ENCODE measurements at places on chromosomes 2 and 18.

DNA sequence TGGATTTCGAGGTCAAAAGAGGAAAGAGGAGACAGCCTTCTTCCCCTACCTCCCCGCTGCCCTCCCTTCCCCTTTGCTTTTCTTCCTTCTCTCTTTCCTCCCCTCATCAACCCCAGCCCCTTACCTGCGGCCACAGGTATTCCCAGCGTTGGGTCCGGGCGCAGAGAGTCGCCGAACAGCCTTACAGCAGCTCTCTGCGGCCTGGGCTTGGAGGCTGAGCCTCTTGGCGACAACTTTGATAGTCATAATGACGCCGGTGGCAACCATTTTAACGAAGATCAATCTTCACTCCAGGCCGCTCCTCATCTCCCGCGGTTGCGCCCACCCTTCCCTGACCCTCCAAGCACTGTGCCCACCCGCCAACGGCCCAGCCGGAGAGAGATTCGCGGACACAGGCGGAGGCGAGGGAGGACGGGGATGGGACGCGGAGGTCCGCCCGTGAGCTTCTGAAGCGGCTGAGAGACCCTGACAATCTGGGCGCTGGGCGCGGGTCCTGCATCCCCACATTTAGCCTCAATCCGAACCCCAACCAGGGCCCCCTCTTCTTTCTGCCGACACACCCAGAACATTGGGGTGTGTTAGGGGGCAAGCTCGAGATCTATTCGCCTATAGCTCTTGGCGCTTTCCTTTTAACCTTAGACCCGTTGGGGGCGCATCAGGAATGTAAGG lies 1.5 kb upstream of the EVX2 start:
- no peak for DNase-seq

DNA sequence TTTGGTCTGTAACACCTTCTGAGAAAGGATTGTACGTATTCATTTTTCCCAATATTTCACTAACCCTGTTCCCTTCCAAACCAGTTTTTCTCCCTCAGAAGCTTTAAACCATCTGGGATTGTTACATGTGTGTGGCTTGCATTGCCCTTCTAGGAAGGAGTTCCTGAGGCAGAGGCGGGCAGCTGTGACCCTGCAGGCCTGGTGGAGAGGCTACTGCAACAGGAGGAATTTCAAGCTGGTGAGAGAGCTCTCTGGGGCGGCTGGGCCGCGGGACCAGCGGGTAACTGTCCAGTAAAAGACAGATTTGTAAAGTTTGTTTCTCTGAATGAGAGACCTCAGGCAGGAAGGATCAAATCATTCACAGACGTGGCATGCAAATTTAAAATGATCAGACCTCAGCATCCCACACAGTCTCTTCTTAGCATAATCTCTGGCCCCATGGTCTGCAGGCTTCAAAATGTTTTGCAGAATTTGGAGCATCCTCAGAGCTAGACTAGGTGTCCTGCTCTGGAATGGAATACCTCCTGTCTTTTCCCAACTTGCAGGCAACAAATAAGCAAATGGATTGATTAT lies 40.2 kb upstream of the GPR17 start:
- DNase-seq: no peak

DNA sequence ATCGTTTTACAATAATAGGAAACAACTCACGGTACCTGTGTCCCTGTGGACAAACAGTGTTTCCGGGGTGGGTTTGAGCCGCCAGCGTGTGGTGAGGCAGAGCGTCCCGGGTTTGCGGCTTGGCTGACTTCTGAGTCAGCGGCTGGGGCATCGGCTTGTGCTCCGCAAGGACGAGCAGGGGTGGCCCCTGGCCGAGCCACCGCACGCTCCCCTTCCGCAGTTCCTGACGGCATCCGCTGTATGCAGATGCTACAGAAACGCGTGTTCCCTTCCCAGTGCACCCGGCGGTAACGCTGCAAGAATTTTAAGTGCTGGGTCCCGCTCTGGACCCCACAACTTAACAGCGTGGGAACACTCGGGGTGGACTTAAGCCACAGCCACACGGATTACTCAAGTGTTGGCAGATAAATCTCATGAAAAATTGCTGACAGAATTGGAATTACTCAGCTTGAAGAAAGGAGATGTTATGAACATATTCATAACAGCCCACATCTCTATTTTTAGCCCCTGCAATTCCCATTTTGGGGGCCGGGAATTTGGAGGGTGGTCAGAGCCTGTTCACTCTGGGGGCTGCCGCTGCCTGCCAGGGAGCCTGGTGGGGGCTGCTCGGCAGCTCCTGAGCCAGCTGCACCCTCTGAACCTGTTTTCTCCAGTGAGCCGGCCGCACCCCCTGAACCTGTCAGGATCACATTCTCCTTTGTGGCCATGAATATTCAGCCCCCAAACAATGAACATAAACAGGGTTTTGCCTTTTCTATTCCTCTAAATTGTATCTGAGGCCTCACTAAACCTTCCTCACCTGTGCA lies 12.6 kb upstream of the KCNG2 start:
- DNase-seq: no peak

- DNase-seq: no peak
These were observed 59.4 kb upstream of the LAPTM4A start for GRCh38 chr2:20110876-20111275.

DNA sequence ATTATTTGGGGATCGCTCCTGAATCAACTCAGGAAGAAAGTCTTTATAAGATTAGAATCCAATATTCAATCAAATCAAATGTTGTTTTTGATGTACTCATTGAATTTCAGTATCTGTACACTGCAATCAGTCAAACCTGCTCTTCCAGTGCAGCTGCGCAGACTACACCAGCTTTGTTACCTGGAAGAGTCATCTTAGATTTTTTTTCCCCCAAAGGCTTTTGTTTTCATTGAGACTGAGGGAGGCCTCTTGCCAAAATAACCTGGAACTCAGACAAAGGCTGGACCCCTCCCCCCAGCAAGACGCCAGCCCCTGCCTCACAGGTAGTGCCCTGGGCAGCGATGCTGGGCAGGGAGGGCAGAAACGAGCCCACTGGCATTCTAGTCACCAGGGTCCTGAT lies 74.8 kb downstream of the ARHGEF4 start:
- DNase-seq: no peak
